ENCODE measurements at places on chromosomes 7 and 10.

DNA sequence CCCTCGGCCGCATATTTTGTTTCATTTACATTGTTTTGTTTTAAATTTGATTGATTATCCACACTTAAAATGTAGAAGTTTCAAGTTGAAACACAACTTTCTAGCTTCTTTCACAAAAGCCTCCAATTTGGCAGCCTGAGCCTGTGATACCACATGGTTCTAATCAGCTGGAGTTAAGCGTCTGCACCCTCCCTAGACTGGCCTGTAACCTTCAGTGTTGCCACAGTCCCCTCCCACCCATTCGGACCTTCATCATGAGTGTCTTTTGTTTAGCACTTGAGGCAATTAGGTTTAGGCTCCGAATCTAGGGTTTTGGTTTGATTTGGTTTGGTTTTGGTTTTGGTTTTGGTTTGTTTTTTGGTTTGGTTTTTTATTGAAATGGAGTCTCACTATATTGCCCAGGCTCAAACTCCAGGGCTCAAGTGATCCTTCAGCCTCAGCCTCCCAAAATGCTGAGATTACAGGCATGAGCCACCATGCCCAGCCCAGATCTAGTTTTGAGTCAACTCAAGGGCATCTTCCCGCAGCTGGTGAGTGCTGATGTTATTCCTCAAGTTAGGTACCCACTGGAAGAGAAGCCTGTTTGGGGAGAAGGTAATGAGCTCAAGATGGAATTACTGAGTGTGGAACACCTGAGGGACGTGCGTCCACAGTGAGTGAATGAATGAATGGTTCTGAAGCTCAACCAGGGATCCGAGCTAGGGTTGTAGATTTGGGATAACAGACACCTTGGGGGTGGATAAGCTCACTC, 201.4 kb downstream of the HECW1 start:
- no peak for DNase-seq

DNA sequence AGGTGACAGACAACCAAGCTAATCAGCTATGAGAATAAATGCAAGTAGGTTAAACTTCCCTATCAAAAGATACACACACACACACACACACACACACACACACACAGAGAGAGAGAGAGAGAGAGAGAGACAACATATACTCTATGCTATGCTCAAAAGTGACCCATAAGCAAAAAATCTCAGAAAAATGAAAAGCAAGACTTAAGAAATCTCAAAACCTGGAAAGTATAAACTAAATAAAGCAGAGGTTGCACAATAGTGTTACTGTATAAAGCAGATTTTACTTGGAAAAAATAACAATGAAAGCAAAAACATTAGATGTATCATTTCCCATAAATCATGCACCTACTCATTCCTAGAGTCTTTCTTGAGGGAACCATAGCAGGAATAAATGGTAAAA, 221.5 kb downstream of the INHBA start:
- DNase-seq = no peak

DNA sequence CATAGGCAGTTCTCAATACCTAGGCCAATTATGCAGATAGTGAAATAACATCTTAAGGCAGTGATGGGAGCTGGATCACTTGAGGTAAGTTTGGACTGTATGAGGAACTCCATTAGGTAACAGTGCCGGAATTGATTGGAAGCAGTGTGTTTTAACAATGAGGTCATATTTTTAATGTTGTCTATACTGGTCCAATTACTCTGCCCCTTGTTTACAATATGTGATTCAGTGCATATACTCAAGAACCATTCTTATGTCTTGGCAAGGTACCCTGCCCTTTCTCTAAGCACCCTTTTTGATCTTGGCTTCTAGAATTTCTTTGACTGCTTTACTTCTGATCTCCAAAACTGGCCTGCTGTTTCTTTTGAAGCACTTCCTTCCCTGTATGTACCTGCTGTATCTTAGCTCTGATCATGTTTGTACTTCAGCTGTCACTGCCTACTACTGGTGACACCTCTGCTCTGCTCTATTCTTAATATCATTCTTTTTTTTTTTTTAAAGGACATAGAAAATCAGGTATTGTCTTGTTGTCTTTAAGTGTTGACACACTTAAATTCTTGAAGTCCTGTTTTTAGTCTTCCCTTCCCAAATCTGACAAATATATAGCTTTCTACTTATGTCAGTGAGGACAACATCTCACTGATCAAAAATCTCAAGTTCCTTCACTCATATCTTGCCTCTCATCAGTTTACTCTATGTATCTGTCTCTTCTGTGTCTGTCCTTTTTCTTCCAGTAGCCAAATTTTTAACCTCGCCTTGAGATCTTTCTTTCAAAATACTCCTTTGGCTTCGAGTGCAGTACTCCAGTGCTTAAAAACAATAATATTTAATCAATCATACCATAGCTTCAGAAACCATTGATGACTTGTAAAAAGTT, 46.4 kb upstream of the RPA3 start:
- no peak for DNase-seq

GRCh38 chr7:108570146-108570755, 577 bp downstream of the DNAJB9 start:
- peak; percentile 14 for DNase-seq

DNA sequence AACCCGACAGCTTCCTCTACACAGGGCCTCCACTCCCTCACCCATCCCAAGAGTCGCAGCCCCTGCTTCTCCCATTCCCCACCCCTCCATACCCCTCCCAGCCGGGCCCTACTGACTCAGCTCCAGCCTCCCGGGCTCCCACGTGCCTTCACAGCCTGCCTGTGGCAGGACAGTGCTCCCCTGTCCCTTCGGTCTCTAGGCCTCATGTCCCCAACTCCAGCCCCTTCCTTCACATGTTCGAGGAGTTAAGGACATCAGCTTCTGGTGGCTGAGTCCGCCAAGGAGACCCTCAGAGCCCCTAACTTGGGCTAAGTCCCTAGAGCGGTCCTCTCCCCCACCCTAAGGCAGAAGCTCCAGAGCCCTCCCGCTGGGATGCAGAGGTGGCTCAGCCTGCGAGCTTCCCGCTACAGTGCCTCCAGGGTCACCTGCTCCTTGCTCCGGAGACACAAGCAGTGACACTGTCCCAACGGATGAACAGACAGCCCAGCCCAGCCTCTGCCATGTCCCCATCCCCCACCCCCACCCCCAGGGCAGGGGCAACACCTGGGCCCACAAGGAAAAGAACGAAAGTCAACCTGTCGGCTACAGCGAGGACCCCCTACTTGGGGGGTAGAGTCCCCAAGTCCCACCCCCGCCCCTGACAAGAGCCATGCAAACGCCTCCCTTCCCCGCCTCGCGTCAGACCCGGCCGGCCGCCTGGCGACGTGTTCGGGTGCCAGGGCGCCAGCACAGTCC, 716 bp downstream of the SMARCD3 start:
- no peak for DNase-seq

DNA sequence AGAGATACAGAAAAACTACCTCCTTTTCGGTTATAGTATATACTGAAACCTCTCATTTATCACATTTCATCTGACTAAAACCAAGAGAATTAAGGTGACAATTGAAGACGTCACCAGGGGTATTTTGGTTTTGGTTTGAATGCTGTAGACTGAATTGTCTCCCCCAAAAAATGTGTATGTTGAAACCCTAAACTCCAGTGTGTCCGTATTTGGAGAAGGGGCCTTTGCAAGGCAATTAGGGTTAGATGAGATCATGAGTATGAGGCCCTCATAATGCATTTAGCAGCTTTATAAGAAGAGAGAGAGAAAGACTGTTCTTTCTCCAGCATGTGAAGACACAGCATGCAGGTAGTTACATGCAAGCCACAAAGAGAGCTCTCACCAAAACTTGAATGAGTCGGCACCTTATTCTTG, 59.5 kb downstream of the CACNA2D1 start:
- no peak for DNase-seq

DNA sequence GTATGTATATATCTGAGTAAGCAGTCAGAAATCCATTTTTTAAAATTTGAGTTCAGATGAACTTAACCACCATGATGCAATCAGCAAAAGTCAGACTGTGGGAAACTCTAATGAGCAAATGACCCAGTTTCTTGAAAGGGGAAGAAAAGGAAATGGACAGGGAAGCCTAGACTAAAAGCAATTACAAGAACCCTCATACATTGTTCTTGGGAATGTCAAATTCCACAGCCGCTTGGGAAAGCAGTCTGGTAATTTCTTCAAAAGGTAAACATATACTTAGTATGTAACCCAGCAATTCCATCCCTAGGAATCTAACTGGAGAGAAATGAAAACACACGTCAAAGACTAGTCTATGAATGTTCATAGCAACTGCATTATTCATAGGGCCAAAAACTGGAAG, 16.4 kb upstream of the FOXK1 start:
- DNase-seq = no peak

DNA sequence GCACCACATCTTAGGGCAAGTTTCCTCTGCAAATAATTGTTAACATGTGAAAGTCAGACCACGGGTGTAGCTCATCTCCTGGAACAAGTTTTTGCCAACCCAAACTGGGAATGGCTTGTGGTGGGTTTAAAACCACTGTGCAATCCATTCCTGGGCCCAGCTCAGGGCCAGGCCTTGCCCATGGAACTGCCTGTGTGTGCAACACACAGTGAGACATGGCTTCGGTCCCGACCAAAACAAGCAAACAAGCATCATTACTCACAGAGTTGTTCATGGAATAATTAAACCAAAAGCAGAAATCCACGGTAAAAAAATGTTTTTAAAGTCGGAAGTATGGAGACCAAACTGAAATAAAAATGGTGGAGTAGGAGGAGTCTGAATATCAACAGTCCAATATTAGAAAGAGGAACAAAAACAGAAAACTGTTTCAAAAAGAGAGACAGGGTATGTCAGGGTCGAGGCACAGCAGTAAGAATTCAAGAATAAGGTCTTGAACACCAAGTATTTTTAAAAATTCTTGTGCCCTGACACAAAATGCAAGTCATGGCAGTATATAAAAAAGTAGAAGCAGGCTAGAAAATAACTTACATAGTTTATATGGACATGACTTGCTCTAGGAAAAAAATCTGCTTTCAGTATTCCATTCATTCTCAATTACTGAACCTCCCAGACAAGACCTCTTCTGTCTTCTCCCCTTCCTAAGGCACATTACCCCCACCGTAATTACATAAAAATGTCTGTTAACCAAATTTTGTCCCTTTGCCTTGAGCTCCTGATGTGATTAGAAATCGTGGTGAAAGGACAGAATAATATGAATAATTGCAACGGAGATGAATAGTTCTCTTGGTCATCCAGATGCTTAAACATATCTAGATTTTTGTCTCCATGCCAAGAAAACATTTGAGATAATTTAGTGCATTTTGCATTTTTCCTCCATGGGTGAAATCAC, 88.4 kb downstream of the FAS start:
- DNase-seq = no peak

- DNase-seq = no peak
Observed at GRCh38 chr10:17181110-17181509, 20.4 kb downstream of the TRDMT1 start.

DNA sequence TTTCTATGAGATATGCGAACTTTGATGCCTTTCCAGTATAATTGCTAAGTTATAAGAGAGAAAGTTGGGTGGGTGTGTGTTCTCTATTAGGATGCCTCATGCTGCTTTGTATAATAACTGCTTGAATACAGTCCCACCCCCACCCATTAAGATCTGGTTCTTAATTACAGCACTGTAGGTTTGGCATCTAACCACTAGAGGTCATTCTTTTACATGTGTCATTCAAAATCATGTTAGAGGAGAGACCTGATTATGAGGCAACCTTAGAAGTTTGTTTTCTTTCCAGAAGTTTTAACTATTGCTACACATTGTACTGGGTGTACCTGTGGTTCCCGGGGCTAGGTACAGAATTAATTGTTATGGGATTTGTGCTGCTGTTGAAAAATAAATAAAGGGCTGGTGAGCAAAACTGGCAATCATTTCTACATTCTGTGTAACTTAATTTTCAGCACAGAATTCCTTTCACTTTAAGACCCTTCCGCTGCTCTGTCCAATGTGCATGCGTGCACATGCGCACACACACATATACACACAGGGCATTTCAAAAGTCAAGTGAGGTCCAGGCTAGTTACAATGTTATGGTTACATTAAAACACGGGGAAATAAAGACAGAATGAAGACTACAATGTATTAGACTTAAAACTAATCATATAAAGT, 1156.3 kb downstream of the SORCS3 start:
- no peak for DNase-seq

DNA sequence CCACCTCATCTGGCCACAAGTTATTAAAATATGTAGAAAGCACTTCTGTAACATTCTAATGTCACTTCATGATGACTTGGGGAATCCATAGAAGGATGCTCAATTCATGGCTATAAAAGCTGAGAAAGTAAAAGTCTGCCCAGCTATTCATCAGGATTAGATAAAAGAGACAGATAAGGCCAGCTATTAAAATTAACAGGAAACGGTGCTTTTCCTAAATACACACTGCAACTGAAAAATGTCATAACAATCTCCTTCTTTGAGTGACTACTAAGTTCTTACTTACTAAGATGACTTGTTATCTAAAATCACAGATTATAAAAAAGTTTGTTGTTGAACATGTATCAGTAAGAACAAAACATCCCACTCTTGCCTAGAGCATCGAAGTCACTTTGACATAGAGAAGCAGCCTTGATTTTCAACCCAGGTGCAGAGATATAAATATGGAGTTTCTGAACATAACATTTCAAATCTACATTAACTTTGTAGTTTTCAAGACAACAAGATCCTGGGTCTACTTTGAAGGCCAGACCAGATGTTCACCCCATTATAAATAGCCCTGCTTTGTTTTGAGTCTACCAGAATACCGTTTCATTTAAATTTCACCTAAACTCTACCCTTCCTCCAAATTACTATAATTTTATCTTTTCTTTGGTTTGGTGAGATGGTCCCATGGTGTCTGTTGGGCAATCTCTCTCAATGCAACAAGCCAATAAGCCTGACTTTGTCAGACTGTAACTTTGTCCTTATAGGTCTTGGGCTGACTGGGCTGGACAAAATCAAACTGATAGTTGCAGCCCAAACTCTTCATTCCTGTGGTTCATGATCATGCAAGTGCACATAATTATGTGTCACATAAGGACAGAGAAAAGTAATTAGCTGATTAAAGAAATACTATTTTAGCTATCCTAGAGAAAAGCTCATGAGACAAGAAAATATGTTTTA, 24.0 kb downstream of the HYCC1 start:
- no peak for DNase-seq

- no peak for DNase-seq
Observed at GRCh38 chr10:115996031-115996430, 277.0 kb downstream of the GFRA1 start.

- no peak for DNase-seq
Observed at GRCh38 chr10:131267814-131268095, 43.8 kb downstream of the TCERG1L start.

GRCh38 chr7:23963461-23964165, 253.6 kb downstream of the STK31 start:
- no peak for DNase-seq

DNA sequence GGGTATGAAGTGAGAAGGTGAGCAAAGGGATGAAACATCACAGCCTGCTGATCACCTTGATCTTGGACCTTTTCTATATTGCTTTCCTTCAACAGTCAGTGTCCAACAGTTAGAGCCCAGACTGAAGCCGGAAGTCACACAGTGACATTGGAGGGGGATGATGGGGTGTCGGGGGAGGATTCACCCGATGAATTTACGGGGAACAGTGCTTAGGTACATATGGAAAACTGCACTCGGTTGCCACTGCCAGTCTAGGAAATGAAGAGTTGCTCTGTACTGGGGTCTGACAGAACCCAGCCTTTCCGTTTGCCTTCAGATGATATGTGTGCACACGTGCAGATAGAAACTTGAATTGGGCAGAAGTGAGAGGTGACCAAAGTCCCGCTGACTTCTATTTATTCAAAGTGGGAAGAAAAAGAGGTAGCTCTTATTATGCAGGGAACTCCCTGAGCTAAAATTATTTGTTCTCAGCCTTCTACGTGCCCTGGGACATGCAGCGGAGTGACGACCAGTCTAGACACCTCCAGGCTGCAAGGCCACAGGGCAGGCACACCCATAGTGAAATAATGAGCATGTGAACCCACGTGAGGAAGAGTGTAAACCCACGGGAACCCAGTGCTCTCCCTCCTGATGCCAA, 107.2 kb upstream of the INHBA start:
- DNase-seq = no peak
